Ovary (tissue), 10 donors: ENCODE measurements at places on chromosomes 7 and 10.

DNA sequence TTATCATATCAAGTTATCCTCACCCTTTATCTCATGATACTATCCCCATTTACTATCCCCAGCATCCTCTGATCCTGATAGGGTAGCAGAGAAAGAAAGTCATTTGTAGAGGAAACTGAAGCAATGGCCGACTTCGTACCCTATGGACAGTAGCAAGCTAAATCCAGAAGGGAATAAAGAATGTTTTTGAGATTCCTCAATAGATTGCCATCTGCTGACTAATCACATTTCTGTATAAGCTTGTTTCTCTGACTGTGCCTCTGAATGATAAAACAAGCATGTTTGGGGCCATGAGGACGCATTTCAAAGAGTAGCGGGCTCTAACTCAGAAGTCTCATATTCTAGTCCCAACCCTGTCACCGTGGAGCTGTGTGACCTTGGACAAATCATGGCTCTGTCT, 13.2 kb upstream of the FAM107B start:
- no peak for DNase-seq

DNA sequence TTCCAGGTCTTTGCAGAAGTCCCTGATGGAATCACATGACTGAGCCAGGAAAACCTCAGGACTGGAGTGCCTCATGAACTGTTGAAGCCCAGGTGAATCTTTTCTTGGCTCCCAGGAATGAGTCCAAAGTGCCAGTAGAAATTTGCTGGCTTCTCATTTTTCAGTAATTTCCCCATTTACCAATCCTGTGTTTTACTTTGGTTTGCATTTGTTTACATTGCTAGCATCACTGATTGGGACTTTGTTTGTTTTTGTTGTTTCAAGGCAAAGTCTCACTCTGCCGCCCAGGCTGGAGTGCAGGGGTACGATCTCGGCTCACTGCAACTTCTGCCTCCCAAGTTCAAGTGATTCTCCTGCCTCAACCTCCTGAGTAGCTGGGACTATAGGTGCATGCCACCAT, 1.6 kb upstream of the ZNF12 start:
- DNase-seq: no peak

- no peak for DNase-seq
These were observed 12.2 kb upstream of the GIMAP7 start for GRCh38 chr7:150502519-150502918.

DNA sequence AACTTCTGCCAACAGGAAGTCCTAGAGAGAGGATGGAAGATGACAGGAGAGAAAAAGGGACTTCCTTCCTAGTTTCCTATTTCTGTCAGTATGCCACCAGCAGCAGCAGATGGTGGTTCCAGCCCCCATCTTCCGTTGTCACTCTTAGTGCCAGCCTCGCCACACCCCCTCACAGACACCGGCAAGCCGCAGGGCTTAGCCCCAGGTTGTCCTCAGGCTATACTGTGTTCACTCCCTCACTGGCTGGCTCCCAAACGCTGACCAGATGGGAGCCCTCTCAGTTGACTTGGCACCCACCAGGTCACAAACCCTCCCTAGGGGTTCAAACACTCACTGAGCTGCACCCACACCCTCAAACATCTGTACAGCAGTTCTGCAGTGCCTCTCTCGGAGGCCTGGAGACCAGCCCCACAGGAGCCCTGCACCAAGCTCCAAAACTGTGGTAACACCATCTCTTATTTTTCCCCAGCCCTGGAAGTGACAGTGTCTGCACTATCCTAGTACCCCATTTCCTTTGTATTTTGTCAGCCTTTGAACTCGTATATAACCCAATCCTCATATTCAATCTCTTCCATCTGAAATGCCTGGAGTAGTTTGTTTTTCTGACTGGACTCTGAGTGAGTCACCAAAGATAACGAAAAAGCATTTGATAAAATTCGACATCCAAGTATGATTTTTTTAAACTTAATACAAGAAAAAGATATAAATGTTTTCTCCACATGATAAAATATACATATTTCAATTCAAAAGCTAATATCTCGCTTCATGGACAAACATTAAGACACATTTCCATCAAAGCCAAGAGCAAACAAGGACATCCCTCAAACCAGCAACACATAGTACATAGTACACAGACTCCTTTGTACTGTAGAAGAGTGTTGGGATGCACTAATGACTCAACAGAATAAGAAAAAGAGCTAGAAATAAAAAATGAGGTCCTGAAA, 34.5 kb downstream of the SMURF1 start:
- no peak for DNase-seq

GRCh38 chr10:22825841-22826240, 102.0 kb upstream of the ARMC3 start:
- no peak for DNase-seq

- no peak for DNase-seq
These were observed 817.1 kb downstream of the TYW1 start for GRCh38 chr7:67813621-67814292.

DNA sequence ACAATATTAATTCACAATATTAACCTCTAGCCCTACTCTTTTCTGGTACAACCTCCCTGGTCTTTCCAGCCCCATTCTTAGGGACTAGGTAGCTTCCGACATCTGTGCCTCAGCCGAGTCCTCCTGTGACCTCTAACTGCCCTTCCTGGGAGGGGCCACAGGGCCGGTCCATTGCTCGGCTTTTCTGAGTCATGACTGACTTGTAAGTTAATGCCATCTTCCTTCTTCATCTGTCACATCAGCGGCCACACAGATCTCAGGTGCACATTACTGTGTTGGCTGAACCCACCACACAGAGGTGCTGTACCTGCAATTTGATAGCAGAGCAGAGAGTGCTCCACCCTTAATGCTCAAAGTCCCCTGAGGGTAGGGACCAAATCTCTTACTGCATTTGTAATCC, 4.1 kb upstream of the CPA4 start:
- no peak for DNase-seq

DNA sequence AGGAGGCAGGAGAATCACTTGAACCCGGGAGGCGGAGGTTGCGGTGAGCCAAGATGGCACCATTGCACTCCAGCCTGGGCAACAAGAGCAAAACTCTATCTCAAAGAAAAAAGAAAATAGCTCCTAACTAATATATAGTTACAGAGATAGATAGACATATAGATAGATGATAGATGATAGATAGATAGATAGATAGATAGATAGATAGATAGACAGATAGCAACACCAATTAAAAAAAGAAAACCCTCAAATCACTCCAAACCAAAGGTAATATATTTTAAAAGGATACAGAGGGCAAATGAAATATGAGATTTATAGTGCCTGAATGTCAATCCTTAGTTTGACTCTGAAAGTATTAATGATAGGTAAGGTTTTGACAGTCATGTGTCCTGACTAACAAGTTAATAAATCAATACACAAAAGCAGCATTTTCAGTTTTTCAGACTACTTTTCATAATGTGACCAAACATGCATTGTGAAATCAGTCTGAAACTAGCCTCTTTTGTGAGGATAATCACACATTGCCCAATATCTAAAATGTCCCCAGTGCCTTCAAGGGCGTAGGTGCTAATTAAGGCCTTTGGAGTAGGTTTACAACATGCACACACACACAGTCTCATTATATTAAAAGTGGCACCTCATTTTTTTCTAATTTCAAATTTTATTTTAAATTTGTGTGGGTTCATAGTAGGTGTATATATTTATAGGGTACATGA, 61.2 kb downstream of the BPGM start:
- no peak for DNase-seq

GRCh38 chr7:28778786-28779185, 179.3 kb downstream of the TRIL start:
- DNase-seq: no peak

DNA sequence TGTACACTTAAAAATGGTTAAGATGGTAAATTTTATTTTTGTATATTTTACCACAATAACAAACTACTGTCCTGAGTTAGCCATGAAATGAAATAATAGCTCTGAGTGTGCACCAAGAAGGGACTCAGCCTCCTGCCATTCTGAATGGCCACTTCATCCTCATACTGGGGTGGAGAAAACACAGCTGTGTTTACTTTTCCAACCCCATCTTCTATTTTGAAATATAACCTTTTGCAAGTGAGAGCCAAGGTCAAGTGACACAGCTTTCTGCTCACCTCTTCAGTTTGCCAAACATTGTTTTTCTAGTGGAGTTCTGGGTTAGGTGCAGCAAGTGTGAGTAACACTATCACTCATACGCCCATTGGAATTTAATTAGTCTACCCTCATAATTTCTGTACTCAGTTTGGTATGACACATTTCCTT, 107.4 kb upstream of the GLCCI1 start:
- DNase-seq: no peak

- DNase-seq: no peak
These were observed 59.8 kb upstream of the PDSS1 start for GRCh38 chr10:26637521-26638275.

GRCh38 chr10:856416-857157, 74.9 kb downstream of the LARP4B start:
- no peak for DNase-seq

GRCh38 chr10:123571978-123572377, 94.2 kb upstream of the GPR26 start:
- no peak for DNase-seq

DNA sequence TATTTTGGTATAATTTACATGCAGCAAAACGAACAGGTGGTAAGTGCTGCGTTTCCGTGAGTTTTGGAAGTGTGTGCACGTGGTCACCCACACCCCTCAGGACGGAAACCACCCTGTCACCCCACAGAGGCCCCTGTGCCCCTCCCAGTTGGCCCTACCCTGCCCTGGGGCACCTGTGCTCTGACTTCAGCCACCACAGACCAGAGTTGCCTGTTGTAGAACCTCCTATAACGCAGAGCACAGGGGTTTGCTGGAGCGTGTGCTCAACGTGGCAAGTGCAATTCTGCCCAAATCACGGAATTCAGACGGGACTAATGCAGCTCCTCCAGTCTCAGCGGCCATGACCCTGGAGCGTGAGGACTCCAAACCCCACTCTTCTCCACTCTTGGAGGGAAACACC, 9.6 kb upstream of the CFAP46 start:
- no peak for DNase-seq

DNA sequence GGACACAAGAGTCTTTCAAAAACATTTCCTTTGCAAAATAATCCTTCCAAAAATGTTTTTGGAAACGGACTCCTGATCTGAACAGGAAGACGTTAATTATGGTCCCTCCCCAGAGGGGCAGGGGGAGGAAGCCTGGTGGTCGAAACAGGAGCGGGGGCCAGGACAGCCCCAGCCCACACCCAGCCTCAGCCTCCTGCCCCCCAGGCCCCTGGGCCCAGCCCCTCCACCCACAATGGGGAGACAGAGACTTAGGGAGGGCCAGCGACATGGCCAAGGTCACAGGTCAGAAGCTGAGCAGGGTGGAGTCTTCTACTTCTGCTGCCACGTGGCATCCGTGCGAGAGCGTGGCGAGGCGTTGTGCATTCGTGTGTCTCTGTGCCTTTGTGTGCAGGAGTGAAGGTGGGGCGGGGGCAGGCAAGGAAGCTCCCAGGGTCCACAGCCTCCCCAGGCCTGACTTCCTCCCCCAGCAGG, 14.0 kb upstream of the GRIFIN start:
- no peak for DNase-seq

DNA sequence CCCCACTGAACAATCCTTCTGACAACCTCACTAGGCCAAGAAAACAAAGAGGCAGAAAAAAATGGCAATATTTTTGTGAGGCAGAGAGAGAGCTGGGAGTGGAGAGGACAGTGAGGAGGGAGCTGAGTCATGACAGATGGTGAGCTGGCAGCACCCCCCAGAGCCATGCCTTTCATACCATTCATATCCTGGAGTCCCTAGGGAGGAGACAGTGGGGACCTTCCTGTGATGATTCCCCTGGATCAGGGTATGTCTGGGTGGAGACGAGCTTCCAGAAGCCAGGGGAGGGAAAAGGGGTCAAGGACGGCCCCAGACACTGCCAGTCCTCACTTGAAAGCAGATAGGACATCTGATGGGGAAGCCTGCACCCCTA, 160.5 kb downstream of the ADAM12 start:
- DNase-seq: no peak

DNA sequence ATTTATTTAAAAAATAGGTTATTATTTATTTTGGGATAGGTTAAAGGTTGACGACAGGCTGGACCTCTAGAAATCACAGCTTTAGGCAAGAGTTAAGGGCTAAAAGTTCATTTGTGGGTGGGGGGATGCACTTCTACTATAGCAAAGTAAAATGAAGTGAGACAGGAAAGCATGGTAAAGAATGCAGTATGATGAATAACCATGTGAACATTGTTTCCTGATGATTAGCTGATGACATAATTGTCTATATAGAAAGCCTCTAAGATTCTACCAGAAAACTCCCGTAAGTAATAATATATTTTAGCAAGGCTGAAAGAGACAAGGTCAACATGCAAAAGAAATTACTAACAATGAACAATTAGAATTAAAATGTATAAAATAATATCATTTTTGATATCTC, 25.7 kb upstream of the PRSS37 start:
- DNase-seq: no peak

GRCh38 chr7:48458701-48459524, 287.7 kb downstream of the ABCA13 start:
- no peak for DNase-seq

GRCh38 chr7:73439410-73439704, 5.8 kb downstream of the FZD9 start:
- DNase-seq: no peak

- no peak for DNase-seq
These were observed 519.1 kb upstream of the GALNT17 start for GRCh38 chr7:70612811-70613210.

GRCh38 chr7:64045301-64046040, at the start of gene ZNF727:
Gene ZNF727 (plus strand): TSS chr7:64045434. CDS start chr7:64045622, 188 bp downstream.
- DNase-seq: peak; percentile 72

- DNase-seq: no peak
These were observed 99.9 kb upstream of the SKAP2 start for GRCh38 chr7:26964156-26964808.

- peak; percentile 84 for DNase-seq
These were observed 140.7 kb downstream of the RGS10 start for GRCh38 chr10:119401671-119402395.

GRCh38 chr7:113562801-113563200, 356.0 kb downstream of the PPP1R3A start:
- DNase-seq: no peak

- DNase-seq: no peak
These were observed 19.9 kb downstream of the BTBD16 start for GRCh38 chr10:122290833-122291532.

DNA sequence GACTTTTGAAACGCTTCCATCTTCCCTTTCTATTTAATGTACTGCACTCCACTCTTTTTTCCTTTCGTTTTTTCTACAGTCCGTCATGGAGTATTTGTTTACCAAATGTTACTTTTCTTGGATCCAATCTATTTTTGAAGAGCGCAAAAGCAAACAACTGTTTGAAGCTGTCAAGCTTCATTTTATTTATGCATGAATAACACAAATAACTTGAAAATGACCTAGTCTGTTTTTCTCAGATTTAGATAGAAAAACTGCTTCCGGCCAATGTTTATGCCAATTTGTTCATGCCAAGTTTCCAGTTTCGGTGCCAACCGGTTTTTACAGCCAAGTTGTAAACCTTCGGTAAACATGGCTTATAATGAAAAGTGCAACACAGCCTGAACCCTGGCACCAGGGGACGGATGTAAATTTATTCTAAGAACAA, 150.9 kb upstream of the KLF6 start:
- DNase-seq: peak; percentile 47

DNA sequence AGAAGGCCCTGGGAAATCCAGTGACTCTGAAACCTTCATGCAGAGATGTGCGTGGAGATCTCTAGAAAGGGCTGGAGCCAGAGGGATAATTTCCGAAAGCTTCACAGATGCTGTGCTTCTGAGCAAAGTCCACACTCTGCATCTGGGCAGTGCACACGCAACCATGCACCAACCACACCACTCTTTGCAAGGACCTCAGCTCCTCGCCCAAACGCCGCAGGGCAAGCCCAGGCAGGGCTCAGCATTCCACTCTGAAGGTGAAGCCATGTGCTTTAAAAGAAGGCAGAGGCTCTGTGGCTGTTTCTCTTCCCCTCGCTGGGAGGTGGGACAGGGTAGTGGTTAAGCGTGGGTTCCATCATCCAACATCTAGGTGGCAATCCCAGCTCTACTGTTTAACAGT, 48.4 kb downstream of the ASB13 start:
- no peak for DNase-seq
